ENCODE measurements at places on chromosomes 11 and 22. TPM values are rescaled to one million over a fixed set of nuclear protein-coding genes. Genes with fewer than 3 reads are reported as not detected.

Gene NXPE1
- not detected for total RNA-seq

DNA sequence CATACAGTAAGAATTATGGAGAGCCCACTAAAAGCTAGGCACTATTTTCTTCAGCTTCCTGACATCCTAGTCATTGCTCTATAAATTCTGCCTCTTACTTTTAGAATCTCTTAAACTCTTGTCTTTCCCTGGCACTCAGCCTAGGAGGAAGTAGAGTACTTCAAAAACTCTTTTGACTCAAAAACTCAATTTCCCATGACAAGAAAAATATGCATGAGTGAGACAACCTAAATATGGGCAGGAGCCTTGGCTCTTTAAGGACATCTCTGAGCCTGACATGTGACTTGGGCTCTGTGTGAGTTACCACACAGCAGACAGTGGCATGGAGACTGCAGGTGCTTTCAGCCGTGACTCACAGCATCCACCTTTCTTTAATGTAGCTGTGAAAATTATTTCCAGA, 97.5 kb upstream of the CCDC179 start:
- DNase-seq, result no peak

Gene SYNGR1
- 29.5 TPM for total RNA-seq

GRCh38 chr11:68954836-68955606, 25.8 kb downstream of the MRGPRD start:
- peak; percentile 70 for DNase-seq

GRCh38 chr11:16981651-16982194, 32.5 kb downstream of the PLEKHA7 start:
- DNase-seq, result no peak

DNA sequence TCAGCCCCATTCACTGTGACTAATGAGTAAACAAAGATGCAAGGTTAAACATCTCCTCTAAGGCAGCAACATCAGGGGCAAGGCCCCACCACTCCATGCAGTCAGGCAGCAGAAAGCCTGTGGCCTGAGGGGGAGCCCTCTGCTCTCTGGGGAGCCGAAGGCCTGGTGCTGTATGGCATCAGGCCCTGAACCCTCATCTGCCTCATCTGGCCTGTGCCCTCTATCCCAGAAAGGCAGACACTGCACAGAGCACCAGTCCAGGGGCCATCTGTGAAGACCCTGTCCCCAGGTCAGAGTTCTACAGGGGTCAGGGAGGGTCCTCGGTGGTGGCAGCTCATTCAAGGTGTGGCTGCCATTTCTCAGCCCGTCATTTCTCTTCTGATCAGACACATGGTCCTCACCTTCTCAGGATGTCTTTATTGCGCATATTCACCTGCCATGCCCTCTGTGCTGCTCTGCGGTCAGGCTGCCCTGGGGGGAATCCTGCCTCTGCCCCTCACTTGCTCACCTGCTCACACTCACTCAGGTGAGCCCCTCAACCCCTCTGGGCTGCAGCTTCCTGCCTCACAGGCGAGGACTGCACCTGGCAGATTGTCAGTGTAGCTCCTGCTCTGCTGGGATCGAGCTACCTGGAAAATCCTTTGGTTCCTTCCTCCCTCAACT, 103.1 kb upstream of the PITPNB start:
- DNase-seq, result peak; percentile 16

GRCh38 chr11:4610258-4610935, 2.4 kb upstream of the TRIM68 start:
- DNase-seq, result no peak

DNA sequence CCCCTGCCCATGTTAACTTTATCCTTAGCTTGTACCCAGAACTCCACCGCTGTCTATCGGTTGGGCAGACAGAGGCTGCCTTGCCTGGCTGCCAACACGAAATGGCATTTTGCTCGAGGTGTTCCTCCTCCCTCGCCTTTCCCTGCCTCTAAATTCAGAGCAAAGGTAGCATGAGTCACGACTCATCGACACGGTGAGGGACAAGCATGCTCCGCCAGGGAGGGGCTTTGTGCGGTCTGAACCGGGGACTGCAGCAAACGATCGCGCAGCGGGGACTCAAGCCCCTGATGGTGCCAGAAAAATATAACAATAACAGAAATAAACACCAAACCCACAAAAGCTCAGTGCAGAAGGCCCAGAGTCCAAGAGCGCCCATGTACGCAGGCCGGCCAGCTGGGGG, 52.3 kb downstream of the RTL6 start:
- DNase-seq, result no peak

DNA sequence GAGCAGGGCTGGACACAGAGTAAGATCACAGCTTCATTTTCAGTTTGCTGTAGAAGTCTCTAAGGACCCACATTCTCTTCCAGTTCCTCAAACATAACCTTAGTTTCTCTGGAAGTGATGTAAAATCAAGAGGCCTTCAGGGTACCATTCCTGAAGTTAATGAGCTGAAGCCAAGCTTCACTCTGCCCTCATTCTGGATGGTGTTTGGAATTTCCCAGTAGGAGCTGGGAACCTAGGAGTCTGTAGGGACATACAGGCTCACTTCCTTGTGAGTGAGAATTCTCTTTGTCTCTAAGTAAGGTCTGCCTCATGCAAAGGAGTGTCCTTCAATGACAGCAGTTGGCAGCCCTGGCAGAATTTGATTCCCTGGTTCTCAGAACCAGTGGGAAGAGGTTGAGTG, 142.4 kb upstream of the NARS2 start:
- no peak for DNase-seq

- no peak for DNase-seq
Observed at GRCh38 chr22:35322126-35322525, 22.4 kb downstream of the TOM1 start.

Data from right atrium auricular region (tissue), 2 donors.